CD4-positive, alpha-beta T cell treated with Interleukin-15 for 4 hours (primary cell): ENCODE measurements at places on chromosomes 1 and 21.
A peak's percentile ranks its signal among the peaks of the same experiment; 100 is the strongest.

DNA sequence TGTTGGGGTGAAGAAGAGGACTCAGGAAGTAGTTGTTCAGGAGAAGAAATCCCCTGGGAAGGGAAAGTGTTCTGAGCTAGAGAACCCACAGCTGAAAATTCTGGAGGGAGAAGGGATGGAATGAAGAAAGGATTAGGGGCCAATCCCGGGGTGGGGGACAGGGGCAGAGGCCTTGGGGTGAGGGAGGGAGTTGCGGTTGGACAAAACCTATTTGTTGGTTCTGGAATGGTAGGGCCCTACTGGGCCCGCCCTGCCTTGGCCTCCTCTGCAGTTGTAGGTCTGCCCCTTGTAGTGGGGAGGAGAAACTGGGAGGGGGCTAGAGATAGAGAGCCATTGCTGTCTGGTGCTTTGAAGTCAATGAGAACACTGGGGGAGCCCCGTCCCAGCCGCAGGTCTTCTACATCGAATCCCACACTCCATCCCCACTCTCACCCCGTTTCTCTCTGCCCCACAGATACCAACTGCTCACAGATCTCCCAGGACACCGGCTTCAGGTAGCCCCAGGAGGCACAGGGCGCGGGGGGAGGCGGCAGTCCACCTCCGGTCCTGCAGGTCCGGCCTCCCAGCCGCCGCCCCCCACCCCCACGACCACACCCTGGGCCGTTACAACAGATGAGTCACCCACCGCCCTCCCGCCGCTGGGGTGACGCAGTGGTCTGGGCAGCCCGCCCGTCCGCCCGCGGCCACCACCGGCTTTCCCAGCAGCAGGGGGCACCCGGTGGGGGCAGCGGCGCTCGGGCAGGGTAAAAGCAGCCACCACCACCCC lies 1.1 kb downstream of the TAGLN2 start:
- DNase-seq = peak; percentile 79

DNA sequence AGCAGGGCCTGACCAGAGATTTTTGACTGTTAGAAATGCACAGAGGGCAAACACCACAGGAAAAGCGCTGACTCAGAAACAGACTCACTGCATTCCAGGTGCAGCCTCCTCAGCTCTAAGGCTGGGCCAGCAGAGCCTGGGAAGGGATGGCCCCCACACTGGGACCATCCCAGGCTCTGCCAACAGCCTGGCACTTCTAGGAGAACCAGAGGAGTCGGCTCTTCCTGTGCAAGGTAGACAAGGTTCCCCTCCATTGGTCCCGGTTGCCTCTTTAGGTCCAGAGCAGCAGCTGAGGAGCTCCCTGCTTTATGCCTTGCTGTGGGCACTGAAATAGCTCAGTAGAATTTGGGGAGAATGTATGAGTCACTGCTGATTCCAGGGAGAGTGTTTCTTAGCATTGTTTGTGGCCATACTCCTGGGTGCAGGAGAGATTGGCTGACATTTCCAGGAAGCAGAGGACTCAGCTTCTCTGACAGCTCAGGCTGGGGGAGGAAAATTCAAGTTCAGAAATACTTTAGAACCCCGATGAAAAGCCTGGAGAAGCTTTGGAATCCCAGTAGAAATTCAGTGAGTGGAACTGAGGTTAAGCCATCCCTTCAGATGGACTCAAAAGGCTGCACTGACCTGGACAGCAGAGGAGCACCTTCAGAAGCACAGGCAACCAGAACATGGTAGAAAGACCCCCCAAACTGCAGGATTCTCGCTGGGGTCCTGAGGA lies 19.7 kb downstream of the PRAMEF1 start:
- no peak for DNase-seq

- no peak for DNase-seq
Measured at GRCh38 chr21:46474382-46474781, 15.7 kb downstream of the DIP2A start.

- peak; percentile 12 for DNase-seq
Measured at GRCh38 chr21:31732597-31733550, 956 bp upstream of the SCAF4 start.

- no peak for DNase-seq
Measured at GRCh38 chr1:197773856-197774255, 1.4 kb downstream of the DENND1B start.
